Stimulated activated CD8-positive, alpha-beta memory T cell treated with anti-CD3 and anti-CD28 coated beads, Interleukin-4, amount 100 ng/mL, for 1 hour (primary cell): ENCODE measurements at places on chromosomes 13 and 19.

GRCh38 chr13:26599860-26600259 is 42.4 kb downstream of the WASF3 start:
- DNase-seq: no peak

DNA sequence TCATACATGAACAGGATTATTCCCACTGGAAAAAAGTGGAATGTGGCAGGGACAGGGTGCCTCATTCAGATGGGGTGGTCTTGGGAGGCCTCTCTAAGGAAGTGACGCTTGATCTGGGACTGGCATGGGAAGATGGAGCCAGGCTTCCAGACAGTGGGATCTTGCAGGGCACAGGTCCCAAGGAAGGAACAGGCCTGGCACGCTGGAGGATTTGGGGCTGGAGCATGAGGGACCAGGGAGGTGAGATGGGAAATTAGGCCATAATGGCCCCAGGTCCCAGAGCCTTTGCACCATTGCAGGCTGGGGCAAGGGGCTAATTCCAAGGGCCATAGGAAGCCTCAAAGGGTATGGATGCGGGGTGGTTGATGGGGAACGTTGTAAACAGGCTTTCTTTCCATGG is 9.2 kb downstream of the ZNF536 start:
- DNase-seq: no peak

DNA sequence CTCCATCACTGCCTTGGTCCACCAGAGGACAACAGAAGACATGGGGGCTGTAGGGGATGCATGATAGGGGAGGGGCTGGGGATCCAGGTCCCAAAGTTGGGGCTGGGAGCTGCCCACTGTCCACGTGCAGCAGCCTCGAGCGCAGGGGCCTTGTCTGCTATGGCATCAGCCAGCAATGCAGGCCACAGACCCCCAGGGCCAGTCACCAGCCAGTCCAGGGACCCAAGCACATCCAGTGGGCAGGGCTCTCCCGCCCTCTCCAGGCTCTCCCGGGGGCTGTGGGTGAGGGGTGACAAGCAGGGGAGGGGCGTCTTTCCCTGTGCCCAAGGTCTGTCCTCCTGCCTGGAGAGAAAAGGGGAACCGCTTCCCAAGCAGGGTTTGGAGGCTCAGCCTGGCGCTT is 32.8 kb downstream of the PEPD start:
- DNase-seq: no peak

DNA sequence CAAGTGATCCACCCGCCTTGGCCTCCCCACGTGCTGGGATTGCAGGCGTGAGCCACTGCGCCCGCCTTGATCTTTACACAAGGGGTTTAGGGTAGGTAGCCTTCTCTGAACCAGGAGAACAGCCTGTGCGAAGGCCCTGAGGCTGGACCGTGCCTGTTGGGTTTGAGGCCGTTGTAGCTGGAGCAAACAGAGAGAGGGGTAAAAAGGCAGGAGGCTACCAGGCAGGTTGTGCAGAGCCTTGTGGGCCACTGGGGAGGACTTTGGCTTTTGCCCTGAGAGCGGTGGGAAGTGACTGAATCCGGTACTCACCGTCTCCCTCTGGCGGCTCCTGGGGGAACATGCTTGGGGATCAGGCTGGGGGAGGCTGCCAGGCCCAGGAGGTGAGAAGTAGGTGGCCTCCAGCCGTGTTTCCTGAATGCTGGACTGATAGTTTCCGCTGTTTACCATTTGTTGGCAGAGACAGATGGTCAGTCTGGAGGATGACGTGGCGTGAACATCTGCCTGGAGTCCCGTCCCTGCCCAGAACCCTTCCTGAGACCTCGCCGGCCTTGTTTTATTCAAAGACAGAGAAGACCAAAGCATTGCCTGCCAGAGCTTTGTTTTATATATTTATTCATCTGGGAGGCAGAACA is 24.6 kb downstream of the SPC24 start:
- DNase-seq: peak; percentile 33

- no peak for DNase-seq
Measured at GRCh38 chr13:32408296-32409000, 19.5 kb downstream of the N4BP2L1 start.

DNA sequence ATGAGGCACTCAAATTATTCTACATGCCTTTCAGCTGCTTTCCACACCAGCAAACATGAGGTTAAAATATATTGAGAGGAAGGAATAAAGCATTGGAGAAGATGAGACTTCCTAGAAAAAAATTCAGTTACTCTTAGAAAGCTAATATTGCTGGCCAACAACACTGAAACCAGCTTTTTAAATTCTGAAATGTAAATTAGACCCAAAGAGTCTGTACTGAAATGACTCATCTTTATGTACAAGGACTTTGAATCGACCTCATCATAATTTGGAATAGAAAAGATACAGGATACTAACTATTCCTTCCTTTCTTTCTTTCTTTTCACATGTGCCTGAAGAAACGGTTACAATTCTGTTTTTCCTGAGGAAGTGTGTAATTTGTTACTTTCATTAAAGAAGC is 6.5 kb upstream of the HSPH1 start:
- no peak for DNase-seq

DNA sequence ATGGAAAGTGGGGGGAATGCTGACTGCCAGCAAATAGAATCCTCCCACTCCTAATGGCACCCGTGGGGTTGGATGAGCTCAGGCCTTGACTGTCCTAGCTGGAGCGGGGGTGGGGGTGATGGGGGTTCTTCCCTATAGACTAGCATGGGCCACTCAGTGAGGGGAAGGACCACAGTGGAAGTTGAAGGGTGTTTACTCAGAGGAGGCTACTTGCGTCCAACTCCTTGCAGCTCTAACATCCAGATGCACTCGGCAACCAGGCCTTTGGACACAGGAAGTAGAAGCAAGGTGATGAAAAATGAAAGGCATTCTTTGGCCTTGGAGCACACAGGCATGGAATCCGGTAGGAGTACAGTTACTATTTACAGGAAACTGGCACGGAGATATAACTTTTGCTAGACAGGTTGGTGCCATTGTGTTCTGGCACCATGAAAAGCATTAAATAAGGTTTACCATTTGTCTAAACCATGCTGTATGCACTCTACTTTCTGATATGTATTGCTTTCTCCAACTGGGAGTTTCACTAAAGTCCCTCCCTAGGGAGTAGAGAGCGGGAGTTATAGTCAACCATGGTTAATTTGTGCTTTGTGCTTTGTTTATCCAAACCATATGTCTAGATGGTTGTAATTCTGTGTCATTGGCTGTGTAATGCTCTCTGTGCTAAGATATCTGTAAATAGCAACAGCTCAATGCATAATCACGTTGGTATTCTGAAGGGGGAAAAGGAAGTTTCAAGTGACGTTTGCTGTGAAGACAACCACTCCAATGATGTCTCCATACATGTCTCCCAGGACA is 125.3 kb downstream of the TSHZ3 start:
- DNase-seq: no peak

DNA sequence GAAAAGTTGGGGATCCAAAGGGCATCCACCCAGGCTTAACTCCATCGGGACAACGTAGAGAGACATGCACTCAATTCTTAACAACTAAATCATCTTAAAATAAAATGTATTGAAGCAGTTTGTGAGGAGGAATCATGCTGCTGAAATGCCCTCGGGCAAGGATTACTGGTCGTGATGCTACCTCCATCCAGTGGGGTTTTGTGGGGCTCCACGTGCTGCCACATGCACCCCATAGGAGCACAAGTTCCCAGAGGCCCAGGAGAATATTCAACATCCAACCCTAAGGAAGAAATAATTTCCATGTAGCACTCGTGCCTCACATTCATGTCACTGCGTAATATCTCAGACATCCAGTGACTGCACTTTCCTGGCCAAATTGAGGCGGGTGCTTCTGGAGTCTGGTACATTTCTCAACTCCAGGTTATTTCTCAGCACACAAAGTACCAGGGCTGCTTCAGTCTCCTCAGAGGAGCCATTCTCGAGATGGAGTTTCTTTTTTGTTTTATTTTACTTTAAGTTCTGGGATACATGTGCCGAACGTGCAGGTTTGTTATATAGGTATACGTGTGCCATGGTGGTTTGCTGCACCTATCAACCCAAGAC is 429.8 kb downstream of the FOXO1 start:
- no peak for DNase-seq

GRCh38 chr13:85771856-85772255 is 27.4 kb downstream of the SLITRK6 start:
- DNase-seq: no peak

DNA sequence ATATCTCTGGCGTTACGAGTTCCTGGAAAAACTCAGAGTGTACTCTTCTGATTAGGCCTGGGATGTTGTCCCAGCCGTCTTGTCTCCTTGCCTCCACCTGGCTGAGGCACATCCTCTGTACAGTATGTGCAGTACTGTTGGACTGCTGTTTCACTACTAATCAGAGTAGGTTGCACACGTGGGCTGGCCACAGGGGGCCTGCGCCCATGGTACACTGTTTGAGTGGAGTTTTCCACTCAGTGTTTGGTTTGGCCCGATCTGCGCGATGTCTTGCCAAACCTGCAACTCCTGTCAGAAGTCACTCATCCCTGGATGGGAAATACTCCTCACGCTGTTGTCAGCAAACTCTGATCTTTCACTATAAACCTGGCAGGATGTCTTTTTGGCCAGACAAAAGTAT is 189.6 kb upstream of the CSNK1A1L start:
- no peak for DNase-seq

- no peak for DNase-seq
Measured at GRCh38 chr13:62643799-62644524, 1228.3 kb upstream of the PCDH20 start.

GRCh38 chr13:51181786-51182383 is 40.3 kb upstream of the FAM124A start:
- DNase-seq: no peak

DNA sequence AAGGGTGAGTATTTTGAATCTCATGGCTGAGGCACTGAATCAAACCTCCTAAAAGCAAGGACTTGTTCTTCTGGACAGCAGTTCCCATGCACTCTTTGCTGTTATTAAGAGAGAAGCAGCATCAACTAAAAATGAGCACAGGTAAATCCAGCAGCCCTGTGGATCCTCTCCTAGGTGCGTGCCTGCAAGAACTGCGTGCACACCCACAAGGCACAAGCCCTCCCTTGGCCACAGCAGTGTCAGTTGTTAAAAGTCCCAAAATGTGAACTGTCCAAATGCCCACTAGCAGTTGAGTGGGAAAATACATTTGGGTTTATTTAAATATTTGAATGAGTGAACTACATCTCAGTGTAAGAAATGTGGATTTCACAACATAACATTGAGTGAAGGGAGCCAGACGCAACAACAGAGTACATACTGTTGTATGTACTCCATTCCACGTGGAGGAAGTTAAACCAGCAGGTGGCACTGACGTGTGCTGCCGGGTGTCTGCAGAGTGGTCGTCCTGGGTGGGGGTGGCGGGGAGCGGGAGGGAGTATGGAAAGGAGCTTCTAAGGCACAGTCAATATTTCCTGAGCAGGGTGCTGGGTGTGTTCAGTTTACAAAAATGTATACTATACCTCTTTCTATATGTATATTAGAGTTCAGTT is 266.4 kb downstream of the NALCN start:
- no peak for DNase-seq

- no peak for DNase-seq
Measured at GRCh38 chr13:80237646-80238045, 103.3 kb downstream of the SPRY2 start.

DNA sequence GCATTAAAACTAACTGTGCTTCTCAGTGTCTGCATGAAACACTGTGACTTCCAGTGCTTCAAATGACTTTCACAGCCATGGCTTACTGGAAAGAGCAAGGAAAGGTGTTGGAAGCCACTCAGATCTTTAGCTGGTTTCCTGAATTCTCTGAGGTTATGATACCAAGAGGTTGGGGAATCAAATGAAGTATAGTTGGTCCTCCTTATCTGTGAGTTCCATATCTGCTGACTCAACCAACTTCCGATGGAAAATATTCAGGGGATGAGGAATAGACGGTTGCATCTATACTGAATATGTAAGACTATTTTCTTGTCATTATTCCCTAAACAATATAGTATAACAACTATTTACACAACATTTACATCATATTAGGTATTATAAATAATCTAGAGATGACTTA is 32.4 kb downstream of the EPSTI1 start:
- DNase-seq: no peak

DNA sequence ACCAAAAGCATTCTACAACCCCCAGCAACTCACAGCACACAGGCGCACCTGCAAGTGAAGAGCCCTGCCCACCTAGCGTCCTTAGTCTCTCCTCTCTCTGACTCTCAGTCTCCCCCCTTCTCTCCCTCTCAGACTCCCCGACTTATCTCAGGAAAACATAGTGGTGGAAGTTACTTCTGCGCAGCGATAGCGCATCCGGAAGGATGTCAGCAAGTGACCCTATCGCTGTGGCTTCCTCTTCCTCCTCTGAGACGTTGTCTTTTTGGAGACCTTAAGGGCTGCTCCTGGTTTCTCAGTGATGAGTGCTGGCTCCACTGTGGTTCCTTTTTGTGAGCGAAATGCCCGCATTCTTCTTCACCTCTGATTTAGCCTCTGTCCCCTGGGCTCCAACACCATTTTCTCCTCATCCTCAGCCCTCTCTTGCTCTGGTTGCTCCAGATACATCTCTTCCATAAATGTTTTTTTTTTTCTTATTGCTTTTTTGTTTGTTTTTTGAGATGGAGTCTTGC is 1.4 kb upstream of the YIF1B start:
- no peak for DNase-seq

- no peak for DNase-seq
Measured at GRCh38 chr19:55616395-55616875, 7.9 kb downstream of the ZNF784 start.

GRCh38 chr19:48926909-48927308 is 6.6 kb upstream of the DHDH start:
- DNase-seq: no peak

- DNase-seq: no peak
Measured at GRCh38 chr19:34128558-34129250, 43.6 kb upstream of the LSM14A start.

DNA sequence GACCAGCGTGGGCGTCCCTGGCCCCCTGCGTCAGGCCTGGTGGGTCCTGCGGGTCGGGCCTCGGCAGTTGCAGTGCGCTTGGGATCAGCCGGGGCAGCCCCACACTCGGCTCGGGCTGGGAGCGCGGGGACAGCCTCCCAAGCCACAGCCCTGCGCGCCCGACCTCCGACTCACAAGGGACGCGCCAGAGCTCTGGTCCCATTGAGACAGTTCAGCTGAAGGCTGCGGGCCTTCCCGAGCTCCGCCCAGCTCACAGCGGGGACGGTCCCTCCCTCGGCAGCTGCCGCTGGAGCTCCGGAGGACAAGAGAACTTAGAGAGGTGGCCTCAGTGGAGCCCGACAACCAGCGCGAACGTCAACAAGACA is 45.7 kb upstream of the ZNF730 start:
- DNase-seq: no peak
